Activated CD4-positive, alpha-beta T cell treated with anti-CD3 and anti-CD28 coated beads for 36 hours (primary cell): ENCODE measurements at places on chromosomes 4 and X. TPM values are rescaled to one million over a fixed set of nuclear protein-coding genes. Genes with fewer than 3 reads are reported as not detected.

Gene GATA1
- total RNA-seq = not detected

Gene PLP1
- total RNA-seq = not detected

Gene SPRY1
- 51.2 TPM for total RNA-seq

Gene TLR2
- total RNA-seq = 1.3 TPM

Gene FOXR2
- total RNA-seq = not detected

Gene MTNR1A
- not detected for total RNA-seq

Gene TKTL1
- 0.23 TPM for total RNA-seq

Gene SYP
- 8.5 TPM for total RNA-seq

Gene RAB40AL
- not detected for total RNA-seq

Gene IQCM
- not detected for total RNA-seq

Gene ETDB
- not detected for total RNA-seq

Gene GAGE1
- not detected for total RNA-seq

Gene MAGEB18
- total RNA-seq = not detected

Gene ASB9
- 0.14 TPM for total RNA-seq

Gene PABPC1L2B
- total RNA-seq = not detected

Gene GNRHR
- not detected for total RNA-seq

Gene SSX4B
- total RNA-seq = not detected

Gene POU4F2
- not detected for total RNA-seq

Gene SMARCAD1
- 33.1 TPM for total RNA-seq

Gene TEX11
- not detected for total RNA-seq

Gene TSPAN6
- total RNA-seq = 0.41 TPM

Gene LYAR
- 65.6 TPM for total RNA-seq

Gene CLCN4
- total RNA-seq = not detected

Gene MAGEE1
- 4.0 TPM for total RNA-seq
